NCI-H2081 (cell line): ENCODE measurements at places on chromosomes 16 and 17.

GRCh38 chr17:46100590-46100989, 92.6 kb downstream of the KANSL1 start:
- no peak for DNase-seq

DNA sequence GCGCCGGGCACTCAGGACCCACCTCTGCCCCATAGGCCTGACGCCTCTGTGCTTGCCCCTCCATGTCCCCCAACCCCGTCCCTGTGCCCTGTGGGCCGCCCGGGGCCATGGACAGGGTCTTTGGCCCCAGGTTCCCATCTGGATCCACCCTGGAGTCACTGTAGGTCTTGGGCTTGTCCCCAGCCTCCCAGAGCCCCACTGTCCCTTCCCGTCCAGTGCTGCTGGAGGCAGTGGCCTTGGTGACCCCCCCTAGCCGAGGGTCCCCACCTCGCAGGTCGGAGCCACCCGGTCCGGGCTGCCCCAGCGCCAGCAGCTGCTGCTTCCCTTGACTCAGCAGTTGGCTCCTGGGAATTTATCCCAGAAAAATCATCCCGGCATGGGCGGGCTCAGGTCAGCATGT, 49.3 kb downstream of the ZFPM1 start:
- no peak for DNase-seq

GRCh38 chr16:47492428-47493377, 31.6 kb downstream of the PHKB start:
- no peak for DNase-seq

- no peak for DNase-seq
Observed at GRCh38 chr16:86835982-86836381, 257.6 kb downstream of the FOXL1 start.

DNA sequence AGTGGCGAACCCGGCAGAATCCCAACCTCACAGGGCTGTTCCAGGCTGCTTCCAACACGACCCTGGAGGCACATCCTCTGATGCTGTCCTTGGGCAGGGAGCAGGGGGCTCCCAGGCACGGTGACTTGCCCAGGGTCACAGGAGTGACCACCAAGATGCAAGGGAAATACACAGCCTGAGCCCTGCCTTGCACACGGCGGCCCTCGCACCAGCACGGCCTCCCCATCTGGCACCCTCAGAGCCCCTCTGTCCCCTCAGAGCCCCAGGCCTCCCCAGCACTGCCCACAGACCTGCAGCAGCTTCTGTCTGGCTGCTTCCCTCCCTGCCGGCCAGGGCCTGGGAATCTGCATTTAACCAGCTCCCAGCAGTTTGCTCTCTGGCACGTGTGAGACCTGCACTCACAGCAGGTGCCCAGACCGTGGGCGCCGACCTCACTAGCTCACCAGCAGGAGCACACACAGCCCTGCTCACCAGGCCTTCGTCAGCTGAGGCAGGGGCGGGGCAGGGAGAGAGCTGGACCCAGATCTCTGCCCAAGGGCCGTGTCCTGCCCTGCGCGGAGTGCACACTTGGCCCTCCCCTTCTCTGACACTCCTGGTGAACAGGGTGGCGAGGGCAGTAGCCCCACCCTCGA, 29.7 kb upstream of the ZC3H18 start:
- no peak for DNase-seq

- no peak for DNase-seq
Observed at GRCh38 chr17:72124438-72124775, 3.6 kb downstream of the SOX9 start.

DNA sequence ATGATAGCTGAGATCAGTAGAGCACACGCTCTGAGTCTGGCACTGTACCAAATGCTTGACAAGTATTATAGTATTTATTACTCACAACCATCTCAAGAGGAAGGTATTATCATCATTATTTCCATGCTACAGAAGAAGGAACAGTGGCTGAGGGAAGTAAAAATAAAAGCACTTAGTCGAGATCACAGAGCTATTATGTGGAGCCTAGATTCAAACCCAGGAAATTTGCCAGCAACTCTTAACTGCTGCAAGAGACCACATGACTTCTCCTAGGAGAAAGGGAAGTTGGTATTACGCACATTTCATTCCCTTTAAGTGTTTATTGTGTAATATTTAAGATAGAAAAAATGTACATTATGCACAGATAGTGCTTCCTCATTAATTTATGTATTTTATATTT, 1.0 kb upstream of the RHOT1 start:
- peak; percentile 75 for DNase-seq

DNA sequence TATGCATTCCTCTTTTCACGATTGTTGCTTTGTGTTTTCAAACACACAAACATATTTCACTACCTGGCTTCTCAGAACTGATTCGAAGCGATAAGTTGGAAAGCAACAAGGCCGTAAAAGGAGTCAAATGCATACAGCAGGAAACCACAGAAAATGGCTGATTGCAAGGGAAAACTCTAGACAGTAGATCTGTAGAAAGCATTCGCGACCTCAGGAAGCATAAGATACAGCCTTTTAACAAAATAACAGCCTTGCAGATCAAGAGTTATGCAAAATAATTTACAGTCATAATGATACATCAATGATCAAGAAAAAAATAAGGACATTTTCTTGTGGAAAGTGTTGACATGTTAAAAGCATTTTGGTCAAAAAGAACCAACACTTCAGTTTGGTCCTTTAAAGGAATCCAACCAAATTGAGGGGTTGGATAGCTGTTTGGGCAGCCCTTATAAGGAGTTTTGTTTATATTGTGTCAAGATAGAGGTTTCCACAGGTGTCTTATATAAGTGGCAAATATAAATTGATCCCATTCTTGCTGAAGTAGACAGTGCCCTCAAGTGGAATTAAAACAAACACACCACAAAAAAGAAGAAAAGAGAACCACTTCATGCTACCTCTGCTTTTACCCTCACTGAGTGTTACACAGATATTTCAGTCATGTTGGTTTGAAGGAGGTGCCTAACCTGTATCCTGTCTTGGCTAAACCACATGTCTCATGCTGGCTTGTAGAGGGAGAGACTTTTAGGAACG, 5.5 kb downstream of the CYLD start:
- no peak for DNase-seq

DNA sequence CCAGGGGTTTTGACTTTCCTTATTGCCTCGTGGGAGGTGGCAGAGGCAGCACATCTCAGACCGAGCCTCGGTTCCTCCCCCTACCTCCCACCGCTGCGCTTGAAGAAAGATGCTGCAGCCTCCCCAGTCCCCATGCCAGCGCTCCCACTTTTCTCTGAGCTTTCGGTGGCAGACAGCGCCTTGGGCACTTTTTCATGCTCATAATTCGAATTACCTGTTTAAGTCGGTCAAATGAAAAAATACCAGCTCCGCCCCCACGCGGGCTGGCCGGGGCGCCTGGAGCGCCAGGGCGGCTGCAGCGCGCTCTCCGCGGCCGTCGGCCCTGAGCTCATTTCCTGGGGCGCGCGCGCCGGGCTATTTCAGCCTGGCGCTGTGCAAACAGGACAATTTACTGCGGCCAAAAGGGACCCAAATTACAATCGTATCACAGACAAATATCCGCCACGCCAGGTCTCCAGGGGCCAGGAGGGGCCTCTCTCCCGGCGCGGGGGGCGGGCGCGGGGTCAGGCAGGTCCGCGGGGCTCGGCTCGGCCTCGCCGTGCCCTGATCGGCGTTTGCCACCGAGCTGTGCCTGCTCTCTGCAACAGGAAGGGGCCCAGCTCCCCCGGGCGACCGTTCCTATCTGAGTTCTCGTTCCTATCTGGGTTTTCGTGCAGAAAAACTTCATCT, 45.0 kb downstream of the SOST start:
- no peak for DNase-seq

GRCh38 chr16:63315229-63315628, 1279.0 kb upstream of the CDH8 start:
- DNase-seq, result no peak

DNA sequence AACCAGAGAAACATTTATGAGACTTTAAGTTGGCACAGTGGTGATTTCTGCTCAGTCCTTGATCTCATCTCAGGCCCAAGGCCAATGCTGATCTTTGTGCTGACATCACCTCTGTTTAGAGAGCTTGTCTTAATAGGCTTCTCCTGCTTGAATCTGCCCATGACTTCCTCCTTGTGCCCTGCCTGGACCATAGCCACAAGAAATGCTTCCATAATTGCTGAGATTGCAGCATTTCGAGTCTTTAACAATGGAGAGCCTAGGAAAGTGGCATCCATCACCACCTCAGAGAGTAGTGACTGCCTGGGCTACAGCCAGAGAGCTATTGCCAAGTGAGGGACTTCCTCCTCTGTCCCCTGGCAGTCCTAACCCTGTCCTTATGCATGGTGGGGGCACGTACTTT, 25.1 kb upstream of the MMP2 start:
- no peak for DNase-seq

DNA sequence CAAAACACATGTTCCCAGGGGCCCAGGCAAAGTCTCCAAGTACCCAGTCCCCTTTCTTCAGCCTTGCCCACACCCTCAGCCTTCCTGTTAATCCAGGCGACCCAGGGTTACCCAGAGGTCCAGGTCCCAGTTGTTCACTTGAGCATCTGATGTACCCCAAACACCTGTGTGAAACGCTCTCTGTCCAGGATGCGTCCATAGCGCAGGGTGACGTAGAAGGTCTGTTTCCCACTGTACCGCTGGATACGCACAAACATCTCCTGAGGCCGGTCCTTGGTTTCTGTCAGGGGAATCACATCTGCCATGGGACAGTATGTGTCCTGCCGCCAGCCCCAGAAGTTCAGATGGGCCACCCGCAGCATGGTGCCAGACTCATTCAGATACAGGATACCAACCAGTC, 1.6 kb downstream of the TMEM186 start:
- DNase-seq, result no peak

GRCh38 chr17:77434136-77435114, 293.7 kb downstream of the SEC14L1 start:
- no peak for DNase-seq

DNA sequence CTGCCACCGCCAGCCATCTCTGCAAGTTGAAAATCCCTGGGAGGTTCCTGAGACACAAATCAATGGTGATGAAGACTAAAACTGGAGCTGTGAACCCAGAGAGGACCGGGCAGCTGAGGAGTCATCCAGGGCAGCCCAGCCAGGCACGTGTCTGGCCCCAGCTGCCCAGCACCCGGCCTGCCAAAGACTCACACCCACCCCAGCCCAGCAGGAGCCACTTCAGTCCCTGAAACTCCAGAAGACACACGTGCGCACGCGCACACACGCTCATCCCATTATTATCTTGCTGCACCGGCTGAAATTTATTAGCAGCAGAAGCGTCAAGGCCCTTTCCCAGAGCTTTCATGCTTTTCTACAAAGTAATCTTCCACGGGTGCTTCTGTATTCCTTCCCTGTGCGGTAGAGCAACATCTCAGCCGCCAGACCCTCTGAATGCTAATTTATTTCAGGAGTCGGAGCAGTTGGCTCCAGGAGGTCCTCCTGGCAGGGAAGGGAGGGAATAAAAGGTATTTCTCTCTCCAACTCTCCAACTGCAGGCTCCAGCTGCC, 59.8 kb upstream of the RBFOX3 start:
- DNase-seq, result no peak

DNA sequence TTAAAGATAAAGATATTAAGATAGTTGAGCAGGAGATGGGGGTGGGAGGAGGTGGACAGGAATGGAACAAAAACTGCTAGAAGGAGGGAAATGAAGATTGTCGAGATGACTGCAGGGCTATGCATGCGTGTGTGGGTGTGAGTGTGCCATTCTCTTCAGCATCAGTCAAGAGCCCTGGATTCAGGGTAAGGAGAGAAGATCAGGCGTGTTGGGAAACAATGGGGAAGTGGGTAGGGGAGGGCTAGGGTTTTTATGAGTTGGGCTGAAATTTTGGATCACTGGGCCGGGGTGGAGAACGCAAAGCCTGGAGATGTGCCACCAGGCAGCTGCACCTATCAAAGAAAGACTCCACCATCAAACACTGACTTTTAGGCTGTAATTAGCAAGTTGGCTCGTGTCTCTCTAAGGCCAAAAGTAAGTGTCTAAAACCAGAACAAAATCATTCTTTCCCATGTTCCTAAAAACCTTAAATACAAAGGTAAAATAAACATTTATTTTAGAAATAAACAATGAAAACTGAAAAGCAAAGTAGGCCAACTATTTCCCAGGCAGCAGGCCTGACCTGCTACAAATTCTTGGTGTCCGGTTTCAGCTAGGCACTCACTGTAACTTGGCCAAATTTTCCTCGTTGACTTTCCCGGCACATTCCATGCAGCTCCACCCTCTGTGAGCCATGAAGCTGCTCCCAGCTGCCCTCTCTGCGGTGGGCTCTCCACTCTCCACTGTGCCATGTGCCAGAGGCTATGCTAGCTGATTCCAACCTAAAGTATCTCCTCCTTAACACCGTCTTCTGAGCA, 4.2 kb downstream of the CDRT4 start:
- DNase-seq, result no peak

DNA sequence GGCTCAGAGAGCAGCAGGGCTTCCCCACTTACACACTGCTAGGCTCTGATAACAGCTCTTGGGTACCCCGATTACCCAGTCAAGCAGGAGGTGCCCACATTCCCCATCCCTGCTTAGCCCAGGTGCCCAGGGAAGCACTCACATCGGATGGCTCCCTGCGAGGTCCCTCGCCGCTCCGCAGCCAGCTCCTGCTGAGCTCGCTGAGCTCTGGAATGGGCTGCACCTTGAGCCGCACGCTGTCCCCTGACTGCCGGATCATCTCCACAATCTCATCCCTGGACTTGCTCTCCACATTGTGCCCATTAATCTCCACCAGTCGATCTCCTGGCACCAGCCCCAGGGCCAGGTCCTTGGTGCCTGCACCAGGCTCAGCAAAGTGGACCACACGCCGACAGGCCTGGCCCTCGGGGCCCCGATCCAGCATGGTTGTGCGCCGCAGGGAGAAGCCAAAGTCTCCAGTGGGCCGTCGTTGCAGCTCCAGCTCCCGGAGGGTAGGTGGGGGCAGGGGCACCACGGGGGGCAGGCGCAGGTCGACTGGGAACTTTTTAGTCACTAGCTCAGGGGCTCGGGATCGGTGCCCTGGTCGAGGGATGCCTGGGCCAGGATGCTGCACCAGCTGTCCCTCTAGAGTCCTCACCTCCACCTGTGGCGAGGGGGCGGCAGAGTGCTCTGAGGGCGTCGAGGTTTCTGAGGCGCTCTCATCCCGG, 14.2 kb downstream of the MYO18A start:
- DNase-seq, result no peak

DNA sequence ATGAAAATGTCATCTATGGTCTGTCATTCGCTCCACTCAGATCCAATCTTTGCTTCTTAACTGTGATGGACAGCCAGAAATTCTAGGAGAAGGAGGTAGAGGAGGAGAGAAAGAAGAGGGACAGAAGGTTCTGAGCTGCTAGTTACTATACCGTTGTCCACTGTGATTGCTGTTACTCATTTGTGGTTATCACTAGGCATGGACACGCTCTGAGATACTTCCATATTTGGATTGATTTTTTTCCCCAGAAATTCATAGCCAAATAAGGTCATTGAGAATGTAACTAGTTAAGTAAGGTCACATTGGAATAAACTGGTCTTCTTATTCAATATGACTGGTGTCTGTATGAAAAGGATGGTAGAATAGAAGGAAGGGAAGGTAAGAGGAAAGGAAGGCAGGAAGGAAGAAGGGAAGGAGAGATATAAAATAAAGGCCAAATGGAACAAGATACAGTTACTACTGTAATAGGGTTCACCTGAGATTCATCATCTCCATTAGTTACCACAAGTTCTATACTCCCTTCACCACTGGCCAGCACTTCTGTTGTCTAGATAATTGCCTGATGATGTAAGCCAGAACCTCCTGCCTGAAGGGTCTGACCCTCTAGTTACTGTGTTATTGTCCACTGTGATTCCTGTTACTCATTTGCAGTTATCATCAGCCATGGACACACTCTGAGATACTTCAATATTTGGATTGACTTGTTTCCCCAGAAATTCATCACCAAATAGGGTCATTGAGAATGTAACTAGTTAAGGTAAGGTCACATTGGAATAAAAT, 2.9 kb downstream of the KRTAP9-7 start:
- DNase-seq, result no peak
